Stimulated activated CD8-positive, alpha-beta memory T cell treated with anti-CD3 and anti-CD28 coated beads, Interleukin-4, amount 100 ng/mL, for 1 hour (primary cell): ENCODE measurements at places on chromosomes 2 and 18.

GRCh38 chr2:24659862-24660261, 133.3 kb downstream of the PTRHD1 start:
- no peak for DNase-seq

GRCh38 chr18:7592305-7593071, 25.4 kb downstream of the PTPRM start:
- no peak for DNase-seq

- no peak for DNase-seq
These were observed 59.2 kb downstream of the PTPRM start for GRCh38 chr18:7626175-7626921.

- no peak for DNase-seq
These were observed 69.6 kb downstream of the MAP4K4 start for GRCh38 chr2:101766871-101767739.

GRCh38 chr2:2931318-2932075, 446.1 kb downstream of the EIPR1 start:
- no peak for DNase-seq

DNA sequence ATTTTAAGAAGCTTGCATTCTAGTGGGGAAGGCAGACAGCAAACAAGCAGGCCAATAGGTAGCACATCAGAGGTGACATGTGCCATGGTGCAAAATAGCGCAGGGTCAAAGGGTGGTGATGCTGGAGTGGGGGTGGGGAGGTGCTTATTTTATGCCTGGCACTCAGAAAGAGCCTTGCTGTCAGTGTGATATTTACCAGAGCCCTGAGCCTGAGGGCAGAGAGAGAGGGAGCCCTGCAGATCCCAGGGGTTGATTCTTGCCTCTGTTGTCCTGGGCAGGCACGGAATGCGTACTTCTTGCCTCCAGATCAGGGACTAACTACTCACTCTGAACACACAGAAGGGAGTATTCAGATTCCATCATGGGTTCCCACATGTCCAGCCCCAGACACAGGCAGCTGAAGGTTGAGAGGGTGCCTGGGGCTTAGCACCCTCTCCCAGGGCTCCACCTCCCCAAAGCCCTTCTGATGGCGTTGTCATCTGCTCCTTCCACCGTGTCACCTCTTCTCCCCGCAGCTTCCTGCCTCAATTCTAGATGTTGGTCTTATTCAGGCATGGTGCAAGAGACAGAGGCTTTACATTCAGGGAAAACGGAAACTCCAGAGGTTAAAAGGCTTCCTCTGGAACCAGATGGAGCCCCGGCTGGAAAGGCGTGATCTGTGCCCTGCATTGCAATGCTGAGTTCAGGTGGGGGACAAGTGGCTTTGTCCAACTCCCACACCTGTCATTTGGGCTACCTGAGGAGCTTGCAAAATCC, 252.3 kb downstream of the HAUS1 start:
- no peak for DNase-seq
